ENCODE measurements at places on chromosomes 7 and 10.
A peak's percentile ranks its signal among the peaks of the same experiment; 100 is the strongest.

GRCh38 chr10:124292911-124293615 lies 125.7 kb downstream of the OAT start:
- peak; percentile 35 for DNase-seq

- no peak for DNase-seq
These were observed 11.6 kb upstream of the UPP1 start for GRCh38 chr7:48077423-48077822.

GRCh38 chr10:64659311-64659710 lies 1138.1 kb downstream of the REEP3 start:
- no peak for DNase-seq

- DNase-seq = no peak
These were observed 438.4 kb downstream of the NRG3 start for GRCh38 chr10:82313401-82313800.

- no peak for DNase-seq
These were observed 6.9 kb downstream of the C7orf57 start for GRCh38 chr7:48042216-48042615.

All from right kidney (tissue), 9 donors.